Psoas muscle (tissue), 8 donors: ENCODE measurements at places on chromosomes 3 and 15. TPM values are rescaled to one million over a fixed set of nuclear protein-coding genes. Genes with fewer than 3 reads are reported as not detected.
A peak's percentile ranks its signal among the peaks of the same experiment; 100 is the strongest.

- no peak for DNase-seq
- no peaks in the 10 kb centered on the region for H3K4me1 ChIP-seq
- no peaks in the 10 kb centered on the region for H3K27me3 ChIP-seq
- H3K36me3 ChIP-seq: no peaks in the 10 kb centered on the region
Observed at GRCh38 chr3:185734725-185735096, 90.1 kb downstream of the IGF2BP2 start.

GRCh38 chr3:9809615-9810432, at the start of gene TTLL3:
TTLL3 (plus strand) TSS chr3:9810262; CDS start chr3:9810662, 400 bp downstream.
- H3K27me3 ChIP-seq: no peaks in the 10 kb centered on the region
- peaks cover 19% of the 10 kb centered on the region for H3K4me1 ChIP-seq
- DNase-seq: peak; percentile 87
- H3K27ac ChIP-seq: peak within 1 kb of the TSS; percentile 92
- peak within 1 kb of the TSS; percentile 87 for H3K4me3 ChIP-seq

- no peaks in the 10 kb centered on the region for H3K27me3 ChIP-seq
- H3K4me1 ChIP-seq: no peaks in the 10 kb centered on the region
- DNase-seq: peak; percentile 39
- H3K27ac ChIP-seq: no peak overlapping the region
- H3K4me3 ChIP-seq: no peak overlapping the region
- no peaks in the 10 kb centered on the region for H3K36me3 ChIP-seq
Observed at GRCh38 chr3:36786921-36787890, 22.9 kb upstream of the DCLK3 start.

DNA sequence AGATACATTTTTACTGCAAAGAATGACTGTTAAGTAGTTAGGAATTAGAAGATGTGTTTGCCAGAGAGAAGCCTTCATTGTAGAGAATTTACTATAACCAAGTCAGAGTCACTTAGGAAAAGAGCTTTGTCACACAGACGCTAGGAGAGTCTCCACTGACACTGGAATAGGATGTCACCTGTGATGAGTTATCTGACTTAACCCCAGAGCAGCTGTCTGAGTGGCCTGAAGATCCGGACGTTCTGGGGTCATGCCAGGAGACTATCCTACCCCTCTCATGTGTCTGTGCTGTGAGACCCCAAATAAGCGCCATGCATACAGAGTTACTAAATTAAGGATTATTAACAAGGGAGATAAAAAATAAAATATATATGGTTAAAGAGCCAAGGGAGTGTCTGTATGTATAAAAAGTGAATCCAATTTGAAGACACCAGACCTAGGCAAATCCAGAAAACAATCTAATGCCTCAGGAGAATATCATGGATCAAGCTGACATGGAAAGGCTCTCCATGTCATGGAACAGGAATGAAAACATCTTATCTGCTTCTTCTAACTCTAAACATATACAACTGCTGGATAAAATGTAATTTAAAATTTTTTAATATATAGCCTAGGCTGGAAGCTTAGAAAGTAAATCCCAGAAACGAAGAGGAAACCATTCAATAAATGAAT, 43.5 kb downstream of the ITGB5 start:
- peaks cover 27% of the 10 kb centered on the region for H3K4me1 ChIP-seq
- peaks cover 46% of the 10 kb centered on the region for H3K36me3 ChIP-seq
- no peak for DNase-seq
- no peak overlapping the region for H3K4me3 ChIP-seq

The RTP3 gene
- total RNA-seq: not detected
